Esophagus muscularis mucosa (tissue), 4 donors: ENCODE measurements at places on chromosomes 13 and 19. TPM values are rescaled to one million over a fixed set of nuclear protein-coding genes. Genes with fewer than 3 reads are reported as not detected.
A peak's percentile ranks its signal among the peaks of the same experiment; 100 is the strongest.

AP2S1 gene
- total RNA-seq = 70.7 TPM

TSC22D1 gene
- total RNA-seq = 235 TPM

DNA sequence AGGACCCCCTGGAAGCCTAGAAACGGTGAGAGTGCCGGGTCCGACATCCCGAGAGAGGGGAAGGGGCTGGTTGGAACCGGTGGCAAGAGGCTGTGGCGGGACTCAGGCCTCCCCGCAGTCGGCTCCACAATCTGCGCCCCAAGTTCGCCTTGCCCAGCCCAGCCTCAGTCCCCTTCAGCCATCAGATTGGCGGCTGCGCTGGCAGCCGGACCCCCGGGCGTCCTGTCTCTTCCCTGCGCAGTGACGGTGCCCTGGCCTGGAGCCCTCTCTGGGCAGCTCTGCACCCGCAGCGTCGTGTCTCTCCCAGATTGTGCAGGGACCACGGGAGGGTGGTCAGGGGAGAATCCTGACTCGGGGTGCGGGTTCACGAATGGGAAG, 315 bp downstream of the ZNF492 start:
- no peaks in the 10 kb centered on the region for H3K27me3 ChIP-seq
- peak overlapping the region; percentile 77 for H3K4me3 ChIP-seq
- no peak for DNase-seq
- no peaks in the 10 kb centered on the region for H3K36me3 ChIP-seq

- peaks cover 42% of the 10 kb centered on the region for H3K4me1 ChIP-seq
- peak overlapping the region; percentile 62 for H3K27ac ChIP-seq
- no peak overlapping the region for H3K4me3 ChIP-seq
- H3K27me3 ChIP-seq = no peaks in the 10 kb centered on the region
- H3K36me3 ChIP-seq = no peaks in the 10 kb centered on the region
- peak; percentile 94 for DNase-seq
Observed at GRCh38 chr13:33723772-33724435, 94.0 kb upstream of the RFC3 start.

DNA sequence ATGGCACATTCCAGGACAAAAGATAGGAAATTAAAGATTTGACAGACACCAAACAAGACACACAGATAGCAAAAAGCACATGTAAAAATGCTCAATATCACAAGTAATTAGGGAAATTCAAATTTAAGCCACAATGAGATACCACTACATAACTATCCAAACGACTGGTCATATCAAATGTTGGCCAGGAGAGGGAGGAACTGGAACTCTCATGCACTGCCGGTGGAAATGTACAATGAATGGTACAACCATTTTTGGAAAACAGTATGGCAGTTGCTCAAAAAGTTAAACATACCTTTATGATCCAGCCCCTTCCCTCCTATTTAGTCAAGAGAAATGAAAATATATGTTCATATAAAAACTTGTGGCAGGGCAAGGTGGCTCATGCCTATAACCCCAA, 36.8 kb upstream of the CYP2S1 start:
- no peak for DNase-seq
- H3K27ac ChIP-seq = no peak overlapping the region
- H3K4me3 ChIP-seq = no peak overlapping the region
- no peaks in the 10 kb centered on the region for H3K4me1 ChIP-seq

DNA sequence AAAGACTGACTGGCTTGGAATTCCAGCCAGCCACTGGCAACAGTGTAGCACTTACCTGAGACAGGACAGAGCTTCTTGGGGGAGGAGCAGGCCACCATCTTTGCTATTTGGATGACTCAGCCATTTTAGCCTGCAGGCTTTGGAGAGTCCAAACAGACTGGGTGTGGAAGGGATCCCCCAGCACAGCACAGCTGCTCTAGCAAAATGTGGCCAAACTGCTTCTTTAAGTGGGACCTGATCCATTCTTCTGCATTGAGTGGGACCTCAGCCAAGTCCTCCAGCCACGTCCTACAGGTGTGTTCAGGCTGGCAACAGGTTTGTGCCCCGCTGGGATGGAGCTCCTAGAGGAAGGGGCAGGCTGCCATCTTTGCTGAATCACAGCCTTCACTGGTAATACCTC, 80.0 kb downstream of the NDFIP2 start:
- peaks cover 16% of the 10 kb centered on the region for H3K36me3 ChIP-seq
- H3K4me1 ChIP-seq = no peaks in the 10 kb centered on the region
- no peak for DNase-seq
- no peaks in the 10 kb centered on the region for H3K27me3 ChIP-seq
- no peak overlapping the region for H3K27ac ChIP-seq
- no peak overlapping the region for H3K4me3 ChIP-seq

DNA sequence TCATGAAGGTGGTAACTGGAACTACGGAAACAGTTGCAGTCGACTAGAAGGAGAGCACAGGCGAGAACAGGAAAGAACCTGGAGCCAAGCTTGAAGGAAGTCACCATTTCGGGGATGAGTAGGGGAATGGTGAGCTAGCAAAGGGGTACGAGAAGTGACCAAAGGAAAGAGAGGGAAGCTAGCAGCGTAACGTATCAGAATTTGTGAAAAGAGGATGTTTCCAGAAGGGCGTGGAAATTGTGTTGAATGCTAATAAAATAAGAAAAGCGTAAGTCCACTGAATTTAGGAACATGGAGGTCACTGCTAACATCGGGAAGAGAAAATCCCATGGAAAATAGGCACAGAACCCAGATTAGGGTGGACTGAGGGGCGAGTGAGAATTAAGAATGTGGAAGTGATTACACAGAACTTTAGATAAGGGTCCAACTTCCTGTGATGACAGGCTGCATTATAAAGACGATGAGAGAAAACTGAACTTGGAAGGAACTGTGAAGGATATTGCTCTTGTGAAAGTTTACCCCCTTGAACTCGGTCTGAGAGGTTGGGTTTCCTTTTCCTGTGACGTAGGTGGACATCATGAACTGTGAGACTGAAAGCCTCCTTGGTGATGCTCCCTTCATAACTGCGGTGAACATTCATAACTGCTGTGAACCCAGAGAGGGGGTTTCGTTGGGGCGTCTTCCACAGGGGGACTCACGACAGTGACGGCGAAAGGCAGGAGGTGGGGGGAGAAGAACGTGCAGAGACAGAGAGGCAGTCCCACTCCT, 2.0 kb upstream of the FFAR2 start:
- no peaks in the 10 kb centered on the region for H3K36me3 ChIP-seq
- H3K27ac ChIP-seq = no peak overlapping the region
- no peak overlapping the region for H3K4me3 ChIP-seq
- no peaks in the 10 kb centered on the region for H3K27me3 ChIP-seq

DNA sequence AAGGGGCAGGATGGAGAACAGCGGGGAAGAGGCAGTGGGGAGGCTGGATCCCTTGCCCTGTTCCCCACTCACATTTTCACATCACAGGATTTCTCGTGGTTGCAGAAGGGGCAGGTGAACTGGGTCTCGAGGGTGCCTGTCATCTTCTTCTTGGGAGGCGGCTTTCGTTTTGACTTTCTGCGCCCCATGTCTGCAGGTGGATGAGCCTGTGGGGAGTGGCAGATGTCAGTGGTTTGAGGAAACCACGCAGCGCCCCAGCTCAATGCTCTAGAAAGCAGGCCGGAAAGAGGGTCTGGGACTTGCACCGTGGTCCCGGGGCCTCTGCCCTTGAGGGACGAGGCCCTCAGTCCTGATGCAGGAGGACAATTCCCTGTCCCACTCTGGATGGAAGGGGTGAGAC, 4.9 kb downstream of the ELOF1 start:
- DNase-seq = no peak
- H3K36me3 ChIP-seq = peaks cover 25% of the 10 kb centered on the region
- H3K27me3 ChIP-seq = no peaks in the 10 kb centered on the region
- no peak overlapping the region for H3K27ac ChIP-seq
- H3K4me1 ChIP-seq = peaks cover 58% of the 10 kb centered on the region
- H3K4me3 ChIP-seq = no peak overlapping the region

DNA sequence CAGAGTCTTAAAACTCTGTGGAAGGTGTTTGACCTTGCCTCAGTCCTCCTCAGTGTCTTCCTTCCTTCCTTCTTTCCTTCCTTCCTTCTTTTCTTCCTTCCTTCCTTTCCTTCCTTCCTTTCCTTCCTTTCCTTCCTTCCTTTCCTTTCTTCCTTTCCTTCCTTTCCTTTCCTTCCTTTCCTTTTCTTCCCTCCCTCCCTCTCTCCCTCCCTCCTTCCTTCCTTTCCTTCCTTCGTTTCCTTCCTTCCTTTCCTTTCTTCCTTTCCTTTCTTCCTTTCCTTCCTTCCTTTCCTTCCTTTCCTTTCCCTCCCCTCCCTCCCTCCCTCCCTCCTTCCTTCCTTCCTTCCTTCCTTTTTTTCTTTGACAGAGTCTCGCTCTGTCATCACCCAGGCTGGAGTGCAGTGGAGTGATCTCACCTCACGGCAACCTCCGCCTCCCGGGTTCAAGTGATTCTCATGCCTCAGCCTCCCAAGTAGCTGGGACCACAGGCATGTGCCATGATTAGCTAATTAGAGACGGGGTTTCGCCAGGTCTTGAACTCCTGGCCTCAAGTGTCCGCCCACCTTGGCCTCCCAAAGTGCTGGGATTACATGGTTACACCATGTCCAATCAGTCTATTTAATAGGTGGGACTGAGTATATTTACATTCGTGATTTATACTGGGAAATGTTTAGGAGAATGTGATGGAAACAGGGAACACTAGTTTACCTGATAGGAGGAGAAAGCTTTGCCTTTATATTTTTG, 16.3 kb downstream of the ZNF507 start:
- H3K4me1 ChIP-seq = peaks cover 22% of the 10 kb centered on the region

- no peaks in the 10 kb centered on the region for H3K4me1 ChIP-seq
- no peak for DNase-seq
- H3K4me3 ChIP-seq = no peak overlapping the region
- H3K27me3 ChIP-seq = no peaks in the 10 kb centered on the region
- no peak overlapping the region for H3K27ac ChIP-seq
Observed at GRCh38 chr13:86269511-86269910, 470.3 kb upstream of the SLITRK6 start.

- H3K27ac ChIP-seq = peak overlapping the region; percentile 71
- no peaks in the 10 kb centered on the region for H3K27me3 ChIP-seq
- DNase-seq = no peak
- H3K4me3 ChIP-seq = no peak overlapping the region
Observed at GRCh38 chr19:39132344-39132969, 6.9 kb downstream of the PAK4 start.

GRCh38 chr19:14089662-14090508, 666 bp downstream of the SAMD1 start:
- DNase-seq = no peak
- peaks cover 26% of the 10 kb centered on the region for H3K4me1 ChIP-seq
- peak overlapping the region; percentile 95 for H3K27ac ChIP-seq
- H3K36me3 ChIP-seq = peaks cover 17% of the 10 kb centered on the region

DNA sequence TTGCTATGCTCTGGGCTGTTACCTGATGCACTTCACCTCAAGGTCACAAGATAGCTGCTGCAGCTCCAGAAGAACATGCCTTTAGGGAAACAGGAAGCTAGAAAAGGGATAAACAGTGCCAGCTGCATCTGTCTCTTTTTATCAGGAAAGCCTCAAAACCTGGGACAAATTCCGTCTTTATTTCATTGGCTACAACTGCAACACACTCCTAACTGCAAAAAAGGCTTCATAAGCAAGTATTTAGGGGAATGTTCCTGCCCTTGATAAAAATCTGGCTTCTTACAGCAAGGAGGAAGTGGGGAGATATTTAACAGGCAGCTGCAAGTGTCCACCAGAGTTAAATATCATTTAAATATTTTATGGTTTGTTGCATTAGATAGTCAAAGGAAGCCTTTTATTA, 34.2 kb upstream of the SERTM1 start:
- no peaks in the 10 kb centered on the region for H3K27me3 ChIP-seq
- DNase-seq = no peak
- no peaks in the 10 kb centered on the region for H3K36me3 ChIP-seq
- no peak overlapping the region for H3K4me3 ChIP-seq
- no peaks in the 10 kb centered on the region for H3K4me1 ChIP-seq

SCGB2B2 gene
- not detected for total RNA-seq

- no peak overlapping the region for H3K4me3 ChIP-seq
- no peak overlapping the region for H3K27ac ChIP-seq
- H3K4me1 ChIP-seq = peaks cover 13% of the 10 kb centered on the region
- no peaks in the 10 kb centered on the region for H3K27me3 ChIP-seq
Observed at GRCh38 chr13:107079423-107080049, 511.6 kb upstream of the ARGLU1 start.

DNA sequence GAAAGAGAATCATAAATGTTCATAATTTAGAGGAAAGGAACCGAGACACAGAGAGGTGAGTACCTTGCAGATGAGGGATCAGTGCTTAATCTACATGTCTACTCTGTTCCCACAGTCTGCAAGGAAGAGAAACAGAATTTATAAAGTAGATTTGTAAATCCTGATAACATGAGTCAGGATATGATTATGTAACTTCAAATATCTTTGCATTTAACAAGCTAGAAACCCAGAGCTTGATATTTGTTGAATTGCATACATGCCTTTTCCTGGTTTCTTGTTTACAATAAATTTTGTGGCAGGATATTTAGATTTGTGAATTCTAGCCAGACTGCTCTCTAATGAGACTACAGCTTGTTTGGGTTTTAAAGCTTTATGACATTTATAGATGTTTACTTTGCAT, 219.2 kb downstream of the ENOX1 start:
- H3K36me3 ChIP-seq = no peaks in the 10 kb centered on the region
- DNase-seq = no peak
- H3K4me3 ChIP-seq = no peak overlapping the region
- peaks cover 55% of the 10 kb centered on the region for H3K4me1 ChIP-seq
- H3K27ac ChIP-seq = peak overlapping the region; percentile 67

PTPRH gene
- total RNA-seq = 2.3 TPM

DNA sequence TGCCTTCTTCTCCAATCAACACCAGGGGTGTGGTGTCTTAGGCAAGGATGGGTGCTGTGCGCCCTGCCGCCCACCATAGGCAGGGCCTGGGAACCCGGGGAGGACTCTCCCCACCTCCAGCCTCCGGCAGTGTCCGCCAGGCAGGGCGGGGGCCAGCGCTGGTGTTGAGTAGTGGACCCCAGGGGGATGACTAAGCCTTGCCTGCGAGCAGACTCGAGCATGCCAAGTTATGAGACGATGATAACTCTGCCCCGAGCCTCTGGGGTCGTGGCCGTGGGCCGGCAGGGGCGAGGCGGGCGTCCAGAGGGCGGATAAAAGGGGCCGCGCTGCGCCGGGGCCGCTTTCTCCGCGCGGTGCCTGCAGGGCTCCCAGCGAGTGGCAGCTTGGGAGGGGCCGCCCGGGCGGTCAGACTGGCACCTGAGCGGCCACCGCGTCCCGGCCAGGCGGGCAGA, at the start of gene MEDAG:
MEDAG (plus strand) TSS at position 340 of the 452 bp plus-strand sequence. CDS start 245 bp downstream, outside the sequence.
- H3K4me1 ChIP-seq = peaks cover 29% of the 10 kb centered on the region
- no peaks in the 10 kb centered on the region for H3K36me3 ChIP-seq
- DNase-seq = peak; percentile 95
- H3K4me3 ChIP-seq = peak within 1 kb of the TSS; percentile 61
- H3K27ac ChIP-seq = peak within 1 kb of the TSS; percentile 80

IL12RB1 gene
- total RNA-seq = 0.42 TPM

KLK1 gene
- not detected for total RNA-seq

- no peak for DNase-seq
- no peak overlapping the region for H3K4me3 ChIP-seq
- no peaks in the 10 kb centered on the region for H3K27me3 ChIP-seq
- no peaks in the 10 kb centered on the region for H3K36me3 ChIP-seq
- H3K27ac ChIP-seq = no peak overlapping the region
Observed at GRCh38 chr13:111622051-111622531, 301.6 kb downstream of the TEX29 start.
